Caco-2 (cell line): ENCODE measurements at places on chromosomes 13 and 19. TPM values are rescaled to one million over a fixed set of nuclear protein-coding genes. Genes with fewer than 3 reads are reported as not detected.

DNA sequence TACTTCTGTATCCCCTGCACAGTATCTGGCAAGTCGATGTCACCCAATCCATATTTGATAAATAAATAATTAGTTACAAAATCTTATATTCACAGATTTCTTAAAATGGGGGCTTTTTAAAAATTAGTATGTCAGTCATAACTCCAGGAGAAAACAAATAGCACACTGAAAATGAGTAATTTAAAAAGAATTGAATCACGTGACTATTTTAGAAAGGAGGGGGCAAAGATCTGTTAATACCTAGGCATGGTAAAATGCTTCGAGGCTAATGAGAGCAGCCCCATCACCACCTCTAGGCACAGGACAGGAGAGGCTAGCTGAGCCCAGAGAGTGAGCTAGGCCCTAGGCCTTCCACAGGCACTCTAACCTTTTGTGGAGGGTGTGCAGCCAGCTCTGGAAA, 94.7 kb downstream of the FREM2 start:
- DNase-seq = no peak

- no peak for DNase-seq
Measured at GRCh38 chr19:7395360-7396066, 46.8 kb downstream of the ARHGEF18 start.

DNA sequence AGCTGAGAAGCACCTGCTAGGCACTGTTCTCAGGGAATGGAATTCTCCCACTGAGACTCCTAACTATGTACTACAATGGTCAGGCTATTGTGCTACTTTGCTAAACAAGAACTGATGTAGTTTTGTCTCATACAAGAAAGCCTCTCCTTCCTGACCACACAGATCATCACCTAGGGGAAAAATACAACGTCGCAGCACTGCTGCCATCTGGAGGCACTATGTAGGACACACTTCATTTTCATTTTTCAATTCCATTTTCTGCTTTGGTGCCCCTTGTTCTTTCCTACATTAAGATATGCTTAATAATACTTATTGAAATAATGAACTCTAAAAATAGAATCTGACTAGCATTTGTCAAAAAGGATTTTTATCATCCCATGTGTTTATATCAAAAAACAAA, 21.1 kb downstream of the PROSER1 start:
- no peak for DNase-seq

- no peak for DNase-seq
Measured at GRCh38 chr19:14393329-14393728, 12.1 kb downstream of the ADGRE5 start.

GRCh38 chr19:13151605-13152355, 1.6 kb downstream of the IER2 start:
- DNase-seq = peak; percentile 96

DNA sequence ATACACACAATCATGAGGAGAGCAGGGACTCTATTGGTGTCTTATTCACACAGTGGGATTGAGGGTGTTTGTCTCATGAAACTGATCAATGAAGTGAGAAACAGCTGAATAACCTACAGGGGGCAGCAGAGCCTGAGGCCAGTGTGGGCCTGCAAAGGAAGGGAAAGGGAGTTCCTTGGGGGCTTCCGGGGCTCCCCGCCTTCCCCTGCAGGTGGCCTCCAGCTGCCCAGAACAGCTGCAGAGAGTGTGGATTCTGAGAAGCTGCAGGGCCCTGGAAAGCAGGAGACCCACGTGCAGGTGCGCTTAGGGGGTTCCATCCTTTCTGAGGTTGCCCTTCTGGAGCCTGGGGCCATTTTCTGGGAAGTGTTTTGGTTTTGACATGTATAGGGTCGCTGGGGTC, 20.1 kb downstream of the ZNF763 start:
- DNase-seq = no peak

- no peak for DNase-seq
Measured at GRCh38 chr19:11067356-11068113, 21.7 kb upstream of the LDLR start.

GRCh38 chr19:31890230-31890629, 455.2 kb upstream of the ZNF507 start:
- DNase-seq = no peak

DNA sequence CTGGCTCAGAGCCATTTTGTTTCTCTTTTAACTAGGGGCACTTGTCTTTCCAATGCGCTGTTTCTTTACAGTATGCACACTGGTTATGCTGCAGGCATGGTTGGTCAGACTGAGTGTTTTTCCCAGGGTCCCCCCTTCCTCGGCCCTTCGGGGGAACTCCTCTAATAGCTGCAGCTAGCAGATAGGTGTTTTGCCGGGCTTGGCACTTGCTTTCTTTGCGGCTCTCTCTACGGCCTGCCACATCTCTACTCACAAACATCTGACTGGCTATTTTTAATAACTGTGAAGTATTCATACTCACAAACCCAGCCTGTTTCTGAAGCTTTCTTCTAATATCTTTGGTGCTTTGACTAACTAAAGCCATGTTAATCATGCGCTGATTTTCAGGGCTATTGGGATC, 89.4 kb downstream of the SLC25A15 start:
- no peak for DNase-seq

DNA sequence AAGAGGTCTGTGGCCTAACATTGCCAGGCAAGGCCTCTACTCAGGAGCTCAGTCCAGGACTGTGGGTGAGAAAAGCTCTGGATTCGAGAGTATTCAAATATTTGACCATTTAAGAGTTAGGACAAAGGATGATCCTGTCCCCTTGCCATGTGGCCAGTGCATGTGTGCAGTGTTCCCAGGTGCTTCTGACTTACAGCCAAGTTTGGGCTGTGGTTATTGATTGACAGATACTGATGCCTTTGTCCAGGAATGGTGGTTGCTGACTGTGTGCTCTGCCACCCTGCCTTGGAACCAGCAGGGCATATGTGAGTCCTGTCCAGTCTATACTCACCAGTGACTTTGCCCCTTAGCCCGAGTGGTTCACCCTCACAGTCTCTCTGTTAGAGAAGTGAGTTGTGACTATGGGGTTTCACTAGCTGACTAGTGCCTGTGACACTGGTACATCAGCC, 51.9 kb downstream of the GARRE1 start:
- no peak for DNase-seq

GRCh38 chr19:48540110-48540509, 11.9 kb upstream of the SULT2B1 start:
- no peak for DNase-seq

DNA sequence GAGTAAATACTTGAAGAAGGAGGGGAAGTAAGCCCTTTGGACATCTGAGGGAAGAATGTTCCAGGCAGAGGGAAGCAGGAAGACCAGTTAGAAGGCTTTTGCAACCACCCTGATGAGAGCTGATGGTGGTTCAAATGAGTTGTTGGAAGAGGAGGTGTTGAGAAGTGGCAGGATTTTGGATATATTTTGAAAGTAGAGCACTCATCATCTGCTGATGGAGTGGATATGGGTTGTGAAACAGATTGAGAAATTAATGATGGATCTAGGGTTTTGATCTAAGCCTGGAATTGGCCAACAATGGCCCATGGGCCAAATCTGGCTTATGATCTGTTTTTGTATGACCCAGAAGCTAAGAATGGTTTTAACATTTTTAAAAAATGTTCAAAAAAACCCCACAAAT, 230.7 kb downstream of the NDFIP2 start:
- no peak for DNase-seq

DNA sequence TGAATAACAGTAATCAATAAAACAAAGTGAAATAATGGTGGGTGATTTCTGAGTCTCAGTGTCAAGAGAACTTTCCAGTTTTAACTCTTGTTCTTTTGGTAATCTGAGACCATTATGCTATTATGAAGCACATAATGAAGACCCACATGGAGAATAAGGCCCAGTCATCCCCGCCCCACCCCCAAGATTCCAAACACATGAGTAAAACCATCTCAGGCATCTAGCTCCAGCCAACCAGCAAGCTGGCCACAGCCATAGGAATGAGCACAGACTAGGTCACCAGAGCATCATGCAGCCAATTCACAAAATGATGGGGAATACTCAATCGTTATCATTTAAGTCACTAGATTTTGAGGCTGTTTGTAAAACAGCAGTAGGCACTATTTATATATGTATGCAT, 1769.0 kb upstream of the PCDH20 start:
- DNase-seq = peak; percentile 67

DNA sequence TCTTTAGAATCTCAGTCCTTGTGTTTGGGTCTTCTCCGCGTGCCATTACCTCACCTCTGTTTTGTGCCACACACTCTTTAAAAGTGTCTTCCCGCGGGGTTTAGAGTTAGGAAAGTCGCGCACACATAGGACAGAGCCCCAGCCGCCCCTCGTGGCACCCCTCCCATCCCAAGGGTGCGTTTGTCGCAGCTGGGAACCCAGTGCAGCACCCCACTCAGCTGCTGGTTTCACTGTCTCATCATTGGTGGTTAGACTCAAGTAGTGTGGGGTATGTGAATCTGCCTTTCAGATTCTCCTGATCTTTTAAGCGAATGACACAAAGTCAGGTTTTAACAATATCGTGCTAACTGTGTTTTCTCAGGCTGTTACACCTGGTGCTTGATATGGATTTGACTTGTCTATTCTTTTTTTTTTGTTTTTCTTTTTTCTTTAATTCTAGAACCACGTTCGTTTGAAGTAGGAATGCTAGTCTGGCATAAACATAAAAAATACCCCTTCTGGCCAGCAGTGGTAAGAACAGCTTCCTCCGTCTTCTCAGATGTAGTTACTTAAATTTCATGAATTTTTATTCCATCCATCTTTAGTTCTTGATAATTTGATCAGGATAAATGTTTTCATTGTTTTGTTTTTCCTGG, 19.5 kb upstream of the NDUFS7 start:
- no peak for DNase-seq

DNA sequence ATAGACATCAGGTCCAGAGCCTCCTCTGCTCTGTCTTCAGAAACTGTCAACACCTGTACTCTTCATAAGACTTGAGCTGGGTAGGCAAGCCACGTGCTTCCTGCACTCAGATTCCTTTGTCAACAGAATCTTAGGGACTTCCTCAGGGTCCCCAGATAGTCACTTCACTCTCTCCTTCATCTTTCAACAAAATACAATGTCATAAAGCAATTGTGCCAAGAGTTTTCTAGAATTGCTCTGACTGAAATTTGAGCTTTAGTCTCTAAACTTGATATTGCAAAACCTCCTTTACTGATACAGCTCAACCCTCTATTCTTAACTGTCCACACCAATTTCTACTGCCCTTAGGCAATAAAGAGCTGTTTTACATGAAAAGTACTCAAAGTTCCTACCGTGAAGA, 179.9 kb downstream of the IRS2 start:
- DNase-seq = no peak

GRCh38 chr19:41552558-41552957, 23.4 kb upstream of the CEACAM21 start:
- no peak for DNase-seq

DNA sequence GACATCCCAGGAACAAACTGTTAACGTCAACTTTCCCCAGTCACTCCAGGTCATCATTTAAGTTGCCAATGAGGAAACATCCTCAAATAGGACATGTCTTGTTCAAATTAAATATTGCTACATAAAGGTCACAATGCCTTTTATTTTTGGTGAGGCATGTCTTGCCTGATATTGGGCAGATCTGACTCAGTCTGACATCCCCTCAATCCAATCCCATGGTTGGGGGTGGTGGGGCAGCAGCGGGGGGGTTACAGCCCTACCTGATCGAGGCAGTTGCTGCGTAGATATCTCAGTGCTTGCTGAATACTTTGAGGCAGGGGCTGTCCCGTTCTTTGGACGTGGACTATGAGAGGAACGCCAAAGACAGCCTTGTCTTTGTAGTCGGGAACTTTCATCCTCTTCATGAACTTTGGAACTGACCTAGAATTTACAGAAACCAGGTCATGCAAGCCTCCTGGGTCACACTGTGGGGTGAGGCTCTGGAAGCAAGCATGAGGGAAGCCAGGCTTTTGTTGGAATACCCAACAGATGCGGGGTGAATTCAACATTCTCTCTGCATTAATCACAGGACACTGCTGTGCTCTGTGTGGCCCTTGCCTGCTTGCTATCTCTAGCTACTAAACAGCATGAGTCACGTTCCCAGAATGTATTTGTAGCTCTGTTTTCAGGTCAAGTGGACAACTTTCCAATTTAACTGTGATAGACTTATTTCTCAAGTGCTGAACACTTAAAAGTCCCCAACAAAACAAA, 109.8 kb downstream of the KL start:
- DNase-seq = peak; percentile 91

DNA sequence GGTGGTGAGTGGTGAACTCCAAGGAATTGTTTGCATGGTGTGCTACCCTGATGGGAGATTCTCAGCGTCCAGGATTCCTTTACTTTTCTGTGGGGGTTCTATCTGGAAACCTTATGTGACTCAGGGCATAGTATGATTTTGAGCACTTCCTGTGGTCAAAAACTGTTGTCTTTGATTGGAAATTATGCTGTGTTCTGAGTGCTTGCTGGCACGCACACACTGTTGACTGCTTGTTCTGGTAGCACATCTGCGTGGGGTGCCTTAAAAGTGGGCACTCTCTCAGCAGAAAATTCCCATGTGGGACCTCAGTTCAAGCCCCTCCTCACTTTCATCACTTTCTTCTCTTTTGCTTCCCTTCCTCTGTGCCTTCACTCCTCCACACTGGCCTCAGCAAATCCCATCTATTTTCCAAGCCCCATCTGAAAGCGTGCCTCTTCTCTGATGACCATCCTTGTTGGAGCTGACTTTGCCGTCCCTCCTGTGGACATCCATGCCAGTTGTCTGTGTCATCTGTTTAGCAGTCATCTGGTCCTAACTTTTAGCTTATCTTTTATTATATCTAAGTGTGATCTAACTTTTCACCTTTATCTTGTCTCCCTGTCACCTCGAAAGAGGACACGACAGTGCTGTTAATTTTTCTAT, 56.4 kb upstream of the NPAS1 start:
- DNase-seq = no peak

GRCh38 chr19:33499671-33500506, 21.7 kb downstream of the PEPD start:
- DNase-seq = no peak

- no peak for DNase-seq
Measured at GRCh38 chr19:3330047-3330446, 36.3 kb upstream of the NFIC start.

DNA sequence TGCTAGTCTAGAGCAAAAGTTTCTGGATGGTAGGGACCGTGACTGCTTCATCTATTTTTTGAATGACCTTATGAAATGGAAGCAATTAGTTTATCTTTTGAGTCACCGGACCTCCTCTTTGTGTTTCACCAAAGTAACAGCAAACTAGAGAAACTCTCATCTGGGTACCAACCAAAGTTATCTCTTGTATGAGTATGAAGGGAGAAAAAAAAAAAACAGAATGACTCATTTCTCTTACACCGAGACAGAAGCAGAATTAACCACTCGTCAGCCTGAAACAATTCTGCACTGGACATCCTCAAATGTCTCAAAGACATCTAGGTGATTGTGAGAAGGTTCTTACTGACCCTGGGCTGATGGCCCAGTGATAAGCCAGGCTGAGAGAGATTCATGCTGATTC, 18.3 kb downstream of the ZNF100 start:
- no peak for DNase-seq

GRCh38 chr13:33352041-33352440, 66.5 kb upstream of the STARD13 start:
- no peak for DNase-seq

The GSX1 gene
- not detected in 2 replicates for total RNA-seq

The ZNF611 gene
- total RNA-seq = 27.5 and 28.5 TPM in 2 replicates

The ZNF442 gene
- total RNA-seq = 1.9 and 3.1 TPM in 2 replicates

The SIGLEC14 gene
- total RNA-seq = not detected in 2 replicates

The SULT2B1 gene
- total RNA-seq = 1.00 and 1.4 TPM in 2 replicates

The GRIK5 gene
- 0.30 and 0.48 TPM in 2 replicates for total RNA-seq

The F10 gene
- 26.3 and 34.3 TPM in 2 replicates for total RNA-seq

The ZIC2 gene
- 1.3 and 1.9 TPM in 2 replicates for total RNA-seq

The C1QTNF9B gene
- not detected in 2 replicates for total RNA-seq

The FUT1 gene
- 26.1 and 30.5 TPM in 2 replicates for total RNA-seq

The FGF21 gene
- 1.9 and 3.0 TPM in 2 replicates for total RNA-seq

The CYP2A7 gene
- not detected in 2 replicates for total RNA-seq

The MUC16 gene
- total RNA-seq = 0.05 TPM in 2 replicates

The CLEC17A gene
- total RNA-seq = not detected in 2 replicates

The PSG3 gene
- not detected in 2 replicates for total RNA-seq
